ENCODE measurements at places on chromosomes 7 and 10.

DNA sequence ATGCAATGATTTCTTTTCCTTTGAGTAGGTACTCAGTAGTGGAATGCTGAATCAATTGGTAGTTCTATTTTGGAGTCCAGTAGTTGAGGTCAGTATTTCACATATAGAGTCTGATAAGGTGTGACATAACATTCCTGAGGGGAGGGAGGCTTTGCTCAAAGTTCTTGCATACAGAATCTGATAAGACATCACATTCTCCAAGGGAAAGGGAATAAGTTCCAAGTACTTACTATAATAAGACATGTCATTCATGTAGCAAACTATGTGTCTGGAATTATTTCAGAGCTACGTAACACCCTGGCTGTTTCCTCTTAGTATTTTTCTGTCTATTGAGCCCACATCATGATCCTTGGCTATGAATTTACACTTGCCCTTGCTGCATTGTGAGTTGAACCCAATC, 74.3 kb upstream of the POM121L12 start:
- no peak for DNase-seq

GRCh38 chr7:93877742-93878141, 12.8 kb downstream of the TFPI2 start:
- no peak for DNase-seq

DNA sequence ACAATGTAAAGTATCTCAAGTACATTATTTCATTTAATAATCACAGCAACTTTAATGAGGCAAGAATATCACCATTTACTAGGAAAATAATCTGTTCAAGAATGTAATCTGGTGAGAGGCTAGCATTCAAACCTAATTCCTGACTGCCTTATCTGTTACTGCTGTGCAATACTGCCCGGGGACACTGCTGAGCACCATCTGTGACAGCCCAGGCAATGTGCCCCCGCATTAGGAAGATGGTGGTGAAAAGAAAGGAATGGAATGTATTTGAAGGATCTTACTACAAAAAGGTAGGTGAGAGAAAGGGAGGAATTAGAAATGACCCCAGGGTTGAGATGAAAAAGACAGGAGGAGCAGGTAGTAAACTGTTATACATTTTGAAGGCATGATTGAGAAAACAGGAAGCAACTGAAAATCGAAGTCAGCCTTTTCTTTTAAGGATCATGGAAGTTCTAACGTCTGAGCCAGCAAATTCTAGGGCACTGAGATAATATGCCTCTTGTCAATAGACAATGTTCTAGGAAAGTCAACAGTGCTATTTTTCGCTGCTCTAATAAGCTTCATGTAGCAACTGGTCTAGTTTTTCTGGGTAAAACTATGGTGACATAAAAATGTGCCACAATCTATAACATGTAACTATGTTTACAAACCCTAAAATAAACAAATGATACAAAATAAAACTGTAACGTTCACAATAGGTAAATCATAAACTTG, 90.4 kb downstream of the ETV1 start:
- no peak for DNase-seq

DNA sequence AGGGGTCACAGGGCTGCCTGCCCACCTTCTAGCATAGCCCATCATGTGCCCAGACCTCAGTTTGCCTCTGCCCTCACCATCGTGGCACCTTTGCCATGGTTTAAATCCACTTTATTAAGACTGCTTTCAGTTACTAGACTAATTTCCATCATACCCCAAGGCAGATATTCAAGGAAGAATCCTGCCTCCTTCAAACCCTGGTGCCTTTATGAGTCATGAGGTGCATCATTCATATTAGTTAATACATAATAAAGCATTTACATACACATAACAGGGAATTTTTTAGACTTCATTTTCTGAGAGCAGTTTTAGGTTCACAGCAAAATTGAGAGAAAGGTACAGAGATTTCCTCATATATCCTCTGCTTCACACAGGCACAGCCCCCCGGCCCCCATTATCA, 62.8 kb downstream of the CXCL12 start:
- DNase-seq, result no peak

DNA sequence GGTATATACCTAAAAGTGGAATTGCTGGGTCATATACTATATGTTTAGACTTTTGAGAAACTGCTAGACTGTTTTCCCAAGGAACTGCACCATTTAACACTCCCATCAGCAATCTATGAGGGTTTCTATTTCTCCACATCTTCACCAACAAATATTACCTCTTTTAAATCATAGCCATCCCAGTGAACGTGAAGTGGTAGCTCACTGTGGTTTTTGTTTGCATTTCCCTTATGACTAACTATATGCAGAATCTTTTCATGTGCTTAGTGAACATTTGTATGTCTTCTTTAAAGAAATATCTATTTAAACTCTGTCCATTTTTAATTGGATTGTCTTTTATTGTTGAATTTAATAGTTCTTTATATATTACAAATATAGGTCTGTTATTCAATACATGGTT, 115.8 kb upstream of the SEC61G start:
- DNase-seq, result no peak

DNA sequence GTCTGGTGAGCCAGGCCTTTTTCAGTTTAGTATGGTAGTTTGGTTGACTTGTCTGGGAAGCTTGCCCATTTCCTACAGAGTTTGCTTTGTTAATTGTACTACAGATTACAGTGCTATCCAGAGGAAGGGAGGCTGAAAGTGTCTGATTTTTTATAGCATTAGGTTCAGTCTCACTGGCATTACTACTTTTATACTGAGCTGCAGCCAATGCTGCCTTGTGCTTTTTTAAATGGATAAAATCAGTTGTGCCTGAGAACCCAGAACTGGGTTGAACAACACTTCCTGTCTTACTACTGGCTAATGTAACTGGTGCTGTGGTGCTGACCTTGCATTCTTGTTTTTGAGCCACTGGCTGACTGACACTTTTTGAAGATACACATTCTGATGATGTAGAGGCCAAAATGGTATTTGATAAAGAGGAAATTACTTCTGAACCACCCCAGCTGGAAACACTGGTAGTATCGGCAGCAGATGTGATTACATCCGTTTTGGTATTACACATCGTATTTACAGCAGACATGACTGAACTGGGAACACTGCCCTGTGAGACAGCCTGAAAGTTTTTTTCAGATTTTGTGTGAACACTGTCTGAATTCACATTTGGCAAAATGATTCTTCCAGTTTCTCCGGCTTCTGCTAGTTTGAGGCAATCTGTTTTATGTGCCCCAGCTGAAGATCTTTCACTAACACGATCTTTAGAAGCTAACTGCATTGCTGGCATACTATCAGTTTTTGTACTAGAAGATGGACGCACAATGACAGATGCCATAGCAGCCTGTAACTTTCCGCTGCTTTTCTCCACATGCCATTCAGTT, 74.1 kb downstream of the NRBF2 start:
- DNase-seq, result no peak

Measured in Jurkat, Clone E6-1 (cell line).